ENCODE measurements at places on chromosomes 13 and 19.

DNA sequence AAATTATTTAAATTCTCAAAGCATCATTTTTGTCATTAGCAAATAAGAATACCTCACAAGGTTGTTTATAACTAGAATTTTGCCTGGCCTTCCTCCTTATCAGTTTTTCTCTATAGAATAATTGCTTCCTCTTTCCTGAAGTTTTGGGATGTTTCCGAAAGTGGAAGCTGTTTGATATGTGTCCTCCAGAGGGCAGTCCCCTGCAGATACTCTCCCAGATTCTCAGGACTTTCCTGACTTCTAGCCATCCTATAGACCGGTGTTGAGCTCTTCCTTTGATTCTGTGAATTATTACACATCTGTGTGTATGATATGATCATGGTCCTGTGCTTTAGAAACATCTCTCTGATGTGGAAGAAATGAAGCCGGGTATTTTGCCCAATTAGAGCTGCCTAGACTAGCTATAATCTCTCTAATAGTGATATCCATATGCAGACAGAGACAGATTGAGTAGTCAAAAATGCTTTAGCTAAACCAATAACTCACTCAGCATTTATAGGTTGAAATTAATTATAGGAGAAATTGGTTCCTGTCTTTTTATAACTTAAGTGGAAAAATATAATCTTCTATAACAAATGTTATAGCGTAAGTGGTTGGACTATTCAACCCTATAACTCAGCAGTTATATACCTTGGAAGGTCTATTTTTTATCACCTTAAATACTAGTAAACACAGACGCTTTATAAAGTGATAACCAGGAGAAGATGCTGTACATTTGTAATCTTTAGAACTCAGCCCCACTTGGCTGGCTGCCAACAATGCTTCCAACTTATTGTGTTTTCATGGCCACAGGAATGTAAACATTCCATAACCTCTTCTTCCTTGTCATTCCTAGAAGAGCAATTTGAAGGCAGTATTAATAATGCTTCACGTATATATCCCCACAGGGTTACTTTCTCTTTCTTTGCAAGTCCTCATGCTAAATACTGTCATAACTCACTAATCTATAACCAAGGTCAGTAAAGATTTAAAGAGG, 201.0 kb upstream of the RXFP2 start:
- DNase-seq: no peak

GRCh38 chr13:36029166-36029565, 102.0 kb downstream of the DCLK1 start:
- DNase-seq: peak; percentile 71

- no peak for DNase-seq
Measured at GRCh38 chr19:48837051-48837524, 797 bp upstream of the HSD17B14 start.

- DNase-seq: no peak
Measured at GRCh38 chr19:53328967-53329366, 4.6 kb upstream of the ZNF845 start.

GRCh38 chr13:19239114-19239860, 57.7 kb upstream of the TUBA3C start:
- no peak for DNase-seq

GRCh38 chr19:38920602-38921419, 8.8 kb upstream of the CCER2 start:
- no peak for DNase-seq

DNA sequence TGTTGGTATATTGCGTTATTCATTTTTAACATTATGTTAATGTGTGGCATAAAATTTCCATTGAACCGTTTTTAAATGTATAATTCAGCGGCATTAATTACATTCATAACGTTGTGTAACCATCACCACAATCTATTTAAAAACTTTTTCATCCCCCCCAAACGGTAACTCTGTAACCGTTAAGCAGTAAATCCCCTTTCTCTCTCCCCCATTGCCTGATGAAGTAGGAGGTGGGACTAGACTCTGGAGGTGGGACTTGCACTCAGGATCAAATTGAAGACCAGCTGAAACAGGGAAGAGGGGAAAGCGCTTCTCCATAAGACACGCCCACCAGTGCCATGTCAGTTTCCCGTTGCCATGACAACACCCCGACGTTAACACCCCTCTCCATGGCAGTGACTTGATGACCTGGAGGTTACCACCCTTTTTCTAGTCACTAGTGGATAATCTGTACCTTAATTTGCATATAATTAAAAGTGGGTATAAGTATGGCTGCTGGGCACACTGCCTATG, 16.8 kb downstream of the CLEC11A start:
- no peak for DNase-seq

GRCh38 chr13:100436099-100436498, 152.5 kb downstream of the GGACT start:
- DNase-seq: no peak

All from NCI-H2081 treated with DMSO at 0.1 percent for 48 hours (cell line).